ENCODE measurements at places on chromosomes 4 and X. TPM values are rescaled to one million over a fixed set of nuclear protein-coding genes. Genes with fewer than 3 reads are reported as not detected.

The CLGN gene
- not detected for total RNA-seq

DNA sequence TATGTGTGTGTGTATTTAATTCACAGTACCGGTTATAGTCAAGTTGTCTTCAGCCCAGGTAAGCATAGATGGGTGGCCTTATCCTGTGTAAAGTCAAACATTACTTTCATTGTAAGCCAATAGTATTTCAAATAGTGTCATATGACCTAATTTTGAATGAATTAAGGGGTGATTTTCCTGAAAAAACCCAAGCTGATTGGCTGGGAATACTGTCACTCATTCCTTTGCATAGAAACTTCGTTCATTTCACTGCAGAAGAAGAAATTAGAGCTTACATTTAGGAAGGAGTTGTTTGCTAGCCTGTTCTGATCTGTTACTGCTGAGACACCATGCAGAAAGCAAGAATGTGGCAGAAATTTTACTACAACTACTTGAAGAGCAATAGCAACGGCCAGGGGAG lies 45.4 kb downstream of the SMARCAD1 start:
- DNase-seq, result no peak

DNA sequence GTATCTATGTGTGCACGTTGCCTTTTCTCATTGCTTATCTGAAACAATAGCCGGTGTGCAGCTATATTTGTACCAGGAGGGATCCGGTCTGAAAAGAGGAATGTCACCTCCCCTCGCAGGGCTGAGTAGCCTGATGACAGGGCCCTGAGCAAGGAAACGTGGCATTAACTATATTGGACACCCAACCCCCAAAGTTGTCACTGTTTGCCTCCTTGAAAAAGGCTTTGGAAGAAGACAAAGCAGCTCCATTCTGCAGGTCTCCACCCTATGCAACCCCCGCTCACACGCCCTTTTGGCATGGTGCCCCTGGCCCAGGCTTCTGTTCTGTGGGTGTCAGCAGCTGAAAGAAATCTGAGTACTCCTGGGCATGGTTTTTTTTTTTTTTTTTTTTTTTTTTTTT lies 8.2 kb downstream of the PRRG3 start:
- no peak for DNase-seq

DNA sequence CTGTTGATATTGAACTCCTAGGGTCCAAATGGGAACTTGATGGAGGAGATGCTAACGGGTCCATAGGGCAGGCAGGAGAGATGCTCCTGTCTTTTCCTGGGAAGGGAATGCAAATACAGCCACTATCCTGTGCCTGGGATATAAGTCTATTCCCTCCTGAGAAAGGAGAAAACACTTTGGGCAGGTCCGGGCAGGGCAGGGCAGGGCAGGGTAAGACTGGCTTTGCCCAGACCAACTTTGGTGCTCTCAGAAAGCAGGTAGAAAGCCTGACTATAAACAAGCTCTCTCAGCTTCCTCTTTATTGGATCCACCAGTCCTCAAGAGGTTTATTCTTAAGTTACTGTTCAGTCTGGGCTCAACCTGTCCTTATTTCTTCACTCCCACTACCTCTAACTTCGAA lies 232.3 kb downstream of the PTTG2 start:
- no peak for DNase-seq

GRCh38 chrX:26070882-26071281 lies 67.3 kb upstream of the MAGEB18 start:
- DNase-seq, result no peak

DNA sequence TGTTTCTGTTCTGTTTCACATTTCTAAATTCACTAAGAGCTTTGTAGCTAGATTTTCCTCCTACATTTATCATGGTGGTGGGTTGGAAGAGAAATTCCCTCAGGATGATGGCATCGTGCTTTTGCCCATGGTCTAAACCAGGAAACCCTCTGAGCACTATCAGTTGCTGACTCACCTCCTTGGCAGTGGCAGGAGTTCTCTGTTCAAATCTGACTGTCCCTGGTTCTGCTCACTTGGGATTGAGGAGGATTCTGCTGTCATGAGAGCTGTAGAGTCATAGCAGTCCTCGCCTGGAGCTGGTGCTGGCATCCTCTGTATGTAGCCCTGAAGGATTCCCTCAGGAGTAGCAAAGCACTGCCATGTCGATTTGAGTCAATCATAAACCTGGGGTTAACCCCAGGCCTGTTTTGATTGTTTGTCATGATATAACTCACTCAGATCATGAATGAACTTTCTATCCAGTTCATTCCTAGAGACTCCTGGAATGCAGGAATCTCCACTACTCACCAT lies 9.4 kb downstream of the TEX13A start:
- DNase-seq, result no peak

- DNase-seq, result no peak
Measured at GRCh38 chrX:120750381-120750780, 120.5 kb upstream of the C1GALT1C1 start.

DNA sequence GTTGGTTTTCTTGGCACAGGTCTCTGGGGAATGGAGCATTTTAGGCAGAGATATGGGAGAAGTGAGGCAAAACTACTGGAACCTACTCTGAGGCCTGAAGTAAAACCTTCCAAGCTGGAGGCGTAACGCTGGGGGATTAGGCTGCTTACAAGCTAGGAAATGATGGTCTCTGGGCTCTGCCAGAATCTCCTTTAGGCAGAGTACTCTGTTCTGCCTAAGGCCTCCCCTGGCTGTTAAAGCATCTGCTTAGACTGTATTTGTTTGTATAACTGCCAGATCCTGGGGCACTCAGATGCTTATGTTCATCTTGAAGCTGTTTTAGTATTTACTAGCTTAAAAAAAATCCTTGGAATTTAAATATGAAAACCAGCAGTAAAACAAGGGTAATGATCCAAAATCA lies 822.2 kb downstream of the RPA4 start:
- DNase-seq, result no peak

DNA sequence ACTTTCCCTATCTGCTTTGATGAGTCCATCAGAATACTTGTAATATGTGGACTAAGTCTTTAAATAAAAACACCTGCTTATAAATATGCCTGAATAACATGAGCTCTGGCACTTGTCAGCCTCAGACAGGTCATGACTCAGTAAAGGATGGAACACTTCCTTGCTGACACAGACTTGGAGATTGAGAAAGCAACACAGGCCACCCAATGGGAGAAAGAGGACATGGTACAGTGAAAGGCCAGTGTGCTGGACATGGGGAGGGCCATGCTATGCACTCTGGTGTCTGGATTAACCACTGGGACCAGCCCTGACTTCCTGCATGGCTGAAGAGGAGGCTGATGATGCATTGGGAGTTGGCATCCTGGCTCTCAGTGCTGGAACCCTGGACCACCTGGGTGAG lies 149.5 kb downstream of the DHRSX start:
- DNase-seq, result no peak

DNA sequence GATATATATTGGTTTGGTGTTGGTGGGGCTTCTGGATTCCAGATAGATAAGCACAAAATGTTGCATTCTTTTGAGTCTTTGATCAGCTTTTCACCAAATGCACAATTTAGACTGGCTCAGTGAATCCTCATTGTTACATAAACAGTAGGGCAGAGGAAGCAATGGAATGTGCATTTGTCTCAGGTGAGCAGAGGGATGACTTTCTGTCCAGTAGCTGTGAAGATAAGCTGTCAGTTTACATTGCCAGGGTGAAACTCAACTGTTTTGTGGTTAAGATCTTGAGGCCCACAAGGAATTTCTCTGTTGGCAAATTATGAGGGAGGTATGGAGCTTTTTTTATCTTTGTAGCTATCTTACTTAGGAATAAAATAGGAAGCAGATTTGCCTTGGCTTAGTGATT lies 168.0 kb downstream of the GALNTL6 start:
- DNase-seq, result no peak

DNA sequence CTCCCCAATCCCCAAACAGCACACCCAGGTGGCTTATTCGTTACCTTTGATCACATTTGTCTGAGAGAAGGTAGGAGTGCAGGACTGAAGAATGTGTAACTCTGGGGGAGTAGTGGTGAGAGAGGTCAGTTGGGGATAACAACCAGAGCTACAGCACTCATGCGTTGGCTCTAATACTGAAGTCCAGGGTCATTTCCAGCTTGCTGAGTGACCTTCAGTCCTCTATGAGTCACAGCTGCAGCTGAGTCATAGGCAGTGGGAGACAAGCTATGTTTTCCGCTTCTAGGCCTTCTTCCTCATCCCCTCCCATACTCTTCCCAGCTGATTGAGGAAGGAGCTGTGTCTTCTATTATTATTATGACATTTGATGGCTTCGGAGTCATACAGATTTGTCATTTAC lies 31.6 kb upstream of the CT47C1 start:
- peak; percentile 79 for DNase-seq
